WTC11 (cell line): ENCODE measurements at places on chromosomes 11 and 22.

GRCh38 chr11:107018902-107019493 is 722 bp upstream of the GUCY1A2 start:
- peak; percentile 87 for DNase-seq

GRCh38 chr22:47401976-47402770 is 639.7 kb downstream of the TBC1D22A start:
- DNase-seq, result no peak

DNA sequence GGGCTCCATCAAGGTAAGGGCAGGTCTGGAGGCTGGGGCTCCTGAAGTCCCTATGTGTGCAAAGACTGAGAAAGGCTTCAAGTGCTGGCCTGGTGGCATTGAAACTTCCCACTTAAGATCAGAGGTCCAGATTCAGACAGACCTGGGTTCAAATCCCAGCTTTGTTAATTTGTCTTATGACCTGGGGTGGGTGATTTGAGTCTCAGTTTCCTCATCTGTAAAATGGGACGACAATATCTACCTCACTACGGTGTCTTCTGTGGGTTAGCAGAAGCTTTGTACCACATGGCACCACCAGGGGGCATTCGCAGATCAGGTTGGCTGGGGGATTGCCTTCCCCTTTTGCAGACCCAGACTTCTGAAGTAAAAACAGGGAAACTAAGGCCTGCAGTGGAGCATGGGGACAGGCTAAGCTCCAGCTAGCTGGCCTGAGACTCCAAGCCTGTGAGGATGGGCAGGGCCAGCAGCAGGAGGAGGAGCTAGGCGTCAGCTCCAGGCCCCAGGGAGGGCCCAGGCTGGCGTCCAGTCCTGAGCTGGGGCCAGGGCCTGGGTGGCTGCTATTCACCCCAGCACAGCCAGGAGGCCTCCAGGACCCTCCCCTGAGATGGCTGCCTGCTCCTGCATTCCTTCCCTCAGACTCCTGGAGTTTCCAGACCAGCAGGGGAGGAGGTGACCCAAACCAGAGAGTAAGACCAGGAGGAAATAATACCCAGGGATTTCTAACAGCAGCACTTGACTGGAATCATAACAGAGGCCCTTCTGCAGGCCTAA is 1.5 kb downstream of the CASTOR1 start:
- peak; percentile 87 for DNase-seq

DNA sequence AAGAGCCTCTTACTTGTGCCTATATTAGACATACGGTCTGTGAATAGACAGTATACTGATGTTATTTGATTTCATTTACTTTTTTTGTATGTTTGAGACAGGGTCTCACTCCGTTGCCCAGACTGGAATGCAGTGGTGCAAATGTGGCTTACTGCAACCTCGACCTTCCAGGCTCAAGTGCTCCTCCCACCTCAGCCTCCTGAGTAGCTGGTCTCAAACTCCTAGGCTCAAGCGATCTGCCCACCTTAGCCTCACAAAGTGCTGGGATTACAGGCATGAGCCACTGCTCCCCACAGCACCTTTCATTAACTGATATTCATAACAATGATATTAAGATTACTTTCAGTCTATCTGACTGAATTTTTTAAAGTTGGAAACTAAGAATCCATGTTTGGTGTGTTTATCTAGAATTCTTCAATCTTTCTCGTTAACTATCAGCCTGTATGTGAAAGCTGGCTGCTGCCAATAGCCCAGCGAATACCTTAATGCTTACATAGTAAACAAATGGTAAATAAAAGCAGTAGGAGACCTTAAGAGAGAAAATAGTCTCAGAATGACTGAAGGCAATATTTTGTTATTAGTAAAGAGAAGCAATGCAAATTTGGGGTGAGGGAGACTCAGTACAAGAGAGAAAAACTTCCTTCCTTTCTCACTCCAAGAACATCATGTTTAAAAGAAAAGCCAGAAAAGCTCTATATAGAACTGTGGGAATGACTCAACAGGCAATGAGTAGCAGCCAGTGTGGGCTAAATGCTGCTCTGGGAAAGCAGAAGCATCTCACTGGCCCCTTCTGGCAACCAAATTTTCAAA is 101.9 kb downstream of the MRTFA start:
- DNase-seq, result no peak

- DNase-seq, result no peak
These were observed 70.6 kb downstream of the ADM start for GRCh38 chr11:10375280-10375971.

DNA sequence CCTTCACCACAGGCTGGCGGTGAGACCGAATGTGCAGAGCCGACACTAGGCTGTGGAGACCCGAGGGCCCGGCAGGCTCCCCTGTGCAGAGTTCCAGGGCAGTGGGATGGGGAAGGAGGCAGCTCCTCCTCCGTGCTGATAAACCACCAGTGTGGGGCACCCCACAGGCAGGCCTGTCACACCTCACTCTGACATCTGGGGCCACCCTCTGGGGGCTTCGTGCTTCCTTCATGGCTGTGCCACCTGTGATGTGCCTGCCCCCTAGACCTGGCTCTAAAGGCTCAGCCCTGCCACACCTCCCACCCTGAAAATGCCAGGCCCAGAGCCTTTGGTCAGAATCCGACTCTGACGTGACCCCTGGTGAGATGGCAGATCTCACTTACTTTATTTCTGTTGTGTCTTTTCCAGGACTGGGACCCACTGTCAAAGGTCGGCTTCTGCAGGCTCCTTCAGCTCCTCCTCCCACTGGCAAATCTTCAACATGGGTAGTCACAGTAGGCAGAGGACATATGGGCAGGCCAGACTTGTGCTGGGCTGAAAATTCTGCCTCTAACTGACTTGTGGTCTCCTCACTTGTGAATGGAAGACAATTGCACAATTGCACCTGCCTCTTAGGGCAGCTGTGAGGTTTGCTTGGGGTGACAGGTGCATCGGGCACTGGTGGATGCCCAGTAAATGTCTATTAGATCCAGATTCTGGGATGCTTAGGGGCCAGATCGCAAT is 46.2 kb upstream of the TSKU start:
- no peak for DNase-seq

DNA sequence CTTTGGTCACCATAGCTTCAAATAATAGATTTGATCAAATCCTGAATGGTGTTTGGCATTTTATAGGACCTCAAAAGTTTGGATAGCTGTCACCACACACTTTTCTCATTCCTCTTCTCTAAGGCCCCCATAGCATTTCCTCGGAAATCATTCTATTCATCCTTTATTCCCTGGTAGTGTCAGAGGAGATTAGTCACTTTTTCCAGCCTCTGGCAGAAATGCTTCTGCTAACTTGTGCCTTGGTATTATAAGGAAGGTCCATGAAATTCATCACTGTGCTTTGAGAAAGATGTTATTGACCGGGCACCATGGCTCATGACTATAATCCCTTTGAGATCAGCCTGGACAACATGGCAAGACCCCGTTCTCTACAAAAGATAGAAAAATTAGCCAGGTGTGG is 19.7 kb upstream of the NUP160 start:
- no peak for DNase-seq

DNA sequence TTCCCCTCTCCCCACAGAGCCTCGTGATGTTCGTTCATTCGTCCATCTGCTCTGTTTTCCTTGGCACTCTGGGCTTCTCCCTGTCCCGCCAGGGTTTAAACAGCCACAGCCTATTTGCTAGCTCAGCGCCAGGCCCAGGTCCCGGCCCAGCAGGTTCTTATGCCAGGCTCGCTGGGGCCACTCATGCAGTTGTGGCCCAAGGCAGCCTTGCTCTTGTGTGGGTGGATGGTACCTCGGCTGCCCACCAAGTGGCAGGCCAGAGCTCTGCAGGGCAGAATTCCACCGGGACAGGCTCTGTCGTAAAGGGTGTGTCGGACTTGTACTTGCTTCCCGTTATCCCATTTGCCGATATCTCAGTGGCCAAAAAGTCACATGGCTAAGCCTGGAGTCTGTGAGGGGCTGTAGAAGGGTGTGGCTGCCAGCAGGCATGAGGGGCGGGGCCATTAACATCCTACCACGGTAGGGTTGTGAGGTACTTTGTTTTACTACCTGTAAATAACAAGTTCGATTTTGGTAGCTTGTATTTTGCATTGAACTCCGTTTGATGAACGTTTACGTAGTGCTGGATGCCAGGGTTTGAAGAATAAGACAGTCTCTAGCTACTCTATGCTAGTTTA is 7.9 kb downstream of the FAM118A start:
- DNase-seq, result peak; percentile 41

GRCh38 chr11:76810151-76810853 is 27.1 kb downstream of the TSKU start:
- DNase-seq, result no peak

DNA sequence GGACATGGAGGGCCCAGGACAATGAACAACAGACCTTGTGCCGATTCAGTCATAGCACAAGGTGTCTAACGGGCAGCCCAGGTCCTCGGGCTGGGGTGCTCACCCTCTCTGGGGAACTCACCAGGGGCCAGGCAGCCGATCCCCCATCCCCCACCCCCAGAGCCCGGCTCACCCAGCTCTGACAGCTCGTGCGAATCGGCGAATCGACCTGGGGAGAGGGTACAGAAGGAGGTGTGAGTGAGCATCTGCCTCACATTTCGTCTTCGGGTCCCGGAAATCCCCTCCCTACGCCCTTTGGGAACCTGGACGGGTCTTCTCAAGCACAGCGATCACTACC is 423 bp downstream of the PEX16 start:
- DNase-seq, result no peak

GRCh38 chr11:1597331-1597993 is 632 bp downstream of the KRTAP5-2 start:
- no peak for DNase-seq
